ENCODE measurements at places on chromosomes 7 and 10.

- DNase-seq, result no peak
These were observed 15.4 kb downstream of the SEC24C start for GRCh38 chr10:73759512-73760115.

DNA sequence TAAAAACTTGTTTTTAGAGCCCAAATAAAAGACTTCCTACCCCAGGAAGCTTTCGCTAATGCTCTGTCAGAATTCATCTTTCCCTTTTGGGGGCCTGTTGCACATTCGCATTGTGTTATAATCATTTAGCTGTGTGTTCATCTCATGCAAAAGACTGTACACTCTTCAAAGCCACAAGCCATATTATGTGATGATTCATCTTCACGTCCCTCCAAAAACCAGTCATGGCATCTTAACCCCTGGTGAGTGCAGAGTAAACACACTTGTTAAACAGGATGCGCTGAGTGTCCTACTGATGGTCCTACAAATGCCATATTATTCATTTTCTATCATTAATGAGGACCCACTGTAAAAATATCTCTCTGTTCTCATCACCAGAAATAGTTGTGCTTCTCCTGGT, 235.4 kb downstream of the KIAA1217 start:
- DNase-seq, result no peak

- DNase-seq, result no peak
These were observed 199.4 kb downstream of the ARHGAP21 start for GRCh38 chr10:24524314-24524713.

DNA sequence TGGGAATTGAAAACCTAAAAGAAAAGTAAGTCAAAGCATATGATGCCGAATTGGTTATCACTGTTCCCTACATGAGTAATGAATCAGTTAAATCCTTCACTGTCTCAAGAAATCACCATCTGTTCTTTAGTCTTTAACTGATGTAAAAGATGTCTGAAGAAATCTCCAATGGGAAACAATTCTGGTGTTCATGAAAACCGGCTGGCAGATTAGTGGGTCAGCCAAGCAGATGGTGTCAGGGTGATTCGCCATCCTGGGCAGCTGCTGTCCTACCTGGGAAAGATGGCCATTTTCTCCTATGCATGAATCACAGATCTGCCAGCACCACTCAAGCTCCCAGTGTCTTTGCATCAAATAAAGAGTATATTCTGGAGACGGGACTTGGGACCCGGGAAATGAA, 925.2 kb upstream of the GHITM start:
- no peak for DNase-seq

DNA sequence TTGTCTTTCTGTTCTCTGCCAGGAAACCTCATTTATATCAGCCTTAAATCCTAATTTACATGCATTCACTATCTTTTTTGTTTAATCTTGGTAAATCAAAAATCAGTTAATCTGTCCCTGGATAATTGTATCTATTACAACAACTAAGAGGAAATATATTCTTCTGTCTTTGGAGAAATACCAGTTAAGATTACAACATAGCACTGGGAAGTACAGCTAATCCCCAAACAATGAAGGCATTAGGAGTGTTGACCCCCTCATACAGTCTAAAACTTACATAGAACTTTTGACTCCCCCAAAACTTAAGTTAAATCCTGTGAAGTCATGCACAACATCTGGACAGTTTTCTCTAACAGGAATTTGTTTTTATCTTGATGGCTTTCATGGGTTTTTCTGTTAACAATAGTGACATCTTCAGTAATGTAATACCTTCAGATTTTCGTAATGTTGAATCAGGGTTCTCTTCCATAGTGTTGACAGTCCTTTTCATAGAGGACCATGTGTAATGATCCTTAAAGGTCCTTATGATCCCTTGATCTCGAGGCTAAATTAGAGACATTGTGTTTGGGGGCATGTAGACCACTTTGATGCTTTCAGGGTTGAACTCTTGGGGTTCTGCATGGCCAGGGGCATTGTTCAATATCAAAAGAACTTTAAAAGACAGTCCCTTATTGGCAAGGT, 24.1 kb upstream of the ABCC2 start:
- no peak for DNase-seq

DNA sequence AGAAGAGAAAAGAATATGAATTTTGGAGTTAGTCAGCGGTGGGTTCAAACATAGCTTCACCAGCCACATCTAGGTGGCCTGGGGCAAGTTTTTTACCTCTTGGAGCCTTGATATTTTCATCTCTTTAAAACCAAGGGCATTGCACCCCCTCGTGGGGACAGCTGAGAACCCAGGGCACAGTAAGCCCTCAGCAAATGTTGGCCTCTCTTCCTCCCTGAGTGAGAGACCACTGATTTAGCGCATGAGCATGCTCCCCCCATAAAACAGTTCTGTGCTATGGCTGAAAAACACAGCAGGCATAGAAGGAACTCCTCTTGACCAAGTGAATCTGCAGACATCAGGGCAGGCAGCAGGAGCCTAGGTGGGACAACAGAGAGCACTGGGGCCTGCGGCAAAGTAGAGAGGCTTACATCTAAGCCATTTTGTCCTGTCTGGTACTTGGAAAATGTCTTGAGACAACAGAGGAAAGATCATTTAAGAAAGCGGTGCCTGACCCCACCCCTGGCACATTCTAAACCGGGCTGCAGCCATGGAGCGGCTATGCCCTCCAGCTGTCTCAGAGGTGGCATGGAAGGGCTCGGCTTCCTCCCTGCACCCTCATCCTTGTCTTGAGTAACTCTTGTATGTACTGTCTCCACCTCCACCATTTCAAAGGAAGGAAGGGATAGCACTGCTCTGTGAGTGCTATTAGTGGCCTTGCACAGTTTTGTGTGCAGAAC, 94.7 kb downstream of the ARHGAP22 start:
- DNase-seq, result no peak

- no peak for DNase-seq
These were observed 174.5 kb downstream of the ZNF365 start for GRCh38 chr10:62548686-62549085.

- DNase-seq, result no peak
These were observed 85.7 kb downstream of the RALA start for GRCh38 chr7:39709029-39709428.

DNA sequence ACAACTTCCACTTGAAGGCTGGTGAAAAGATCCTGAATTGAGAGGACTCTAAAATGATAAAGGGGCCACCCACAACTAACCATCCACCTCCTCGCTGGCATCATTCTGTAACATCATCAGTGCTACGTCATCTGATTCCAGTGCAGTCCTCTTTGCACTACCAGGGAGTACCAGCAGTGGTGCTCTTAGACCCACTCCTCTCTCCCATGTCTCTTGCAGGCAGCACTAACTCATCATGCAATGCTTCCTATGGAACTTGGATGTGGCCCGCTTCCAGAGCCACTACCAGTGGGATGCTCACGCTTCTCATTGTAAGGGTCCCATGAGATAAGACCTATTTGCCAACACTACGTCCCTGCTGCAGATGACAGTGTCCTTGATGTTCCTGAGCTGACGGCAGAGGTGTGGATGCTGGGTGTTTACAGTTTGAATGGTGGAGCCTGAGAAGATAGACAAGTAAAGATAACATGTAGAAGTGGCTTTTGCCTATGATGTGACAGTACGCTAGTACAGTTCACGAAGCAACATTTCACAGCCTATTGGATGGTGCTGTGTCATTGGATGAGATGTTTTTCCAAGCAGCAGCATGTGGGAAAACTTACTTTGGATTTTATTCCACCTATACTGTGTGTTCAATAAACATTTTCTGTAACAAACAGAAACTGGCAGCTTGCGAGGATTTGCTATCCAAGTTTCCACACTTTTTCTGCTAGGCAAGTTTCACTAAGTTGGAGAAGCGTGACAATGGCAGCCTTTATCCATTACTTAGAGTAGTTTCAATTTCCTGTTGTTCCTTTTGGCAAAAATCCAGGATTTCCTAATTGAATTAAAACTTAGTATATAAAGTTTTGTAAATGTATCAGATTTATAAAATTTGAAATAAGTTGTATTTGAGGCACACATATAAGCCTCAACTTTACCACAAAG, 35.8 kb upstream of the COBL start:
- no peak for DNase-seq

- DNase-seq, result no peak
These were observed 72.6 kb downstream of the KCNMA1 start for GRCh38 chr10:77564731-77565589.

DNA sequence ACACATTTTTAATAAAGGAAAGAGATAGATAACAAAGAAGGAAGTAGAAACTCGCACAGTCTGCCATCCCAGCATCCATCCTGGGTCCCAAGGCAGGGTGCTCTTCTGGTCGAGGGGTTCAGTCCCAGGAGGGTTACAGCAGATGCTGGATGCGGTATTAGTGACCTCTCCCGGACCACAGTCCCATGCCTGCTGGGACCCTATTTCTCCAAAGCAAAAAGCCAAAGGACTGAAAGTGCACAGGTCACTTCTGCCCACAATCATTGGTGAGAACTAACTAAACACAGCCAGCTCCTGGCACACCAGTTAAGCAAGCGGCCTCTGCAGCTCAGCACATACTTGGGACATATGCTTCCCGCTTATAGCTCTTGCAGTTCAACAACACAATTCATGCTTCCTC, 96.1 kb upstream of the HABP2 start:
- DNase-seq, result no peak

DNA sequence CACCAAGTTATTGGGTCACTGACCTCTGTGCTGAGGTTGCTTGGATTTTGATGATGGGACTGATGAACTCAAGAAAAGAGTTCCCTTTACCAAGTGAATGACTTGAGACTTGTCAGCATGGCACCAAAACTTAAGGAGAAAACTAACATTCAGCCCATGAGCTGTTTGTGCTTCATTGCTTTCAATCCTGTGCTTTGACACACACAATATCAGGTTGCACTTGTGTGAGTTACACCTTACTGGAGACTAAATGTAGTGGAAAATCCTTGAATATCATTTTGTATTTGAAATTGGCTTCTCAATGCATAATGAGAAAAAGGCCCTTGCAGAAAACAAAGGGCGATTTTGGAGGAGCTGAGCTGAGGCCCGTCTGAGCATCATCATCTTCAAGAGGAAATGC, 2.7 kb downstream of the BAG3 start:
- DNase-seq, result no peak

DNA sequence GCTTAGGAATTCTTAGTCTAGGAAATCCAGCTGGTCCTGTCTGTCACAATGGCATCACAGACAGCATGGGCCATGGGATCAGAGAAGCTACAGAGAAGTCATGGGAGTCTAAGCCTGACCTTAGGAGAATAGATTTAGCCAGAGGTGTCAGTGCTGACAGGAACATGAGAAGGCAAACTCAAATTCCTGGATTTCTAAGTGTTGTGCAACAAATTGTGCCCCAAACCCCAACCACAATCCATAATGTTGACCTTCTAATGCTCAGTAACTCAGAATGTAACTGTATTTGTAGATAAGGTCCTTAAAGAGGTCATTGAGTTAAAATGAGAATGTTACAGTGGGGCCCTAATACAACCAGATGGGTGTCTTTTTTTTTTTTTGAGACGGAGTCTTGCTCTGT, 95.9 kb upstream of the RHOBTB1 start:
- no peak for DNase-seq

GRCh38 chr10:85857791-85858190, 508.8 kb downstream of the GRID1 start:
- no peak for DNase-seq

DNA sequence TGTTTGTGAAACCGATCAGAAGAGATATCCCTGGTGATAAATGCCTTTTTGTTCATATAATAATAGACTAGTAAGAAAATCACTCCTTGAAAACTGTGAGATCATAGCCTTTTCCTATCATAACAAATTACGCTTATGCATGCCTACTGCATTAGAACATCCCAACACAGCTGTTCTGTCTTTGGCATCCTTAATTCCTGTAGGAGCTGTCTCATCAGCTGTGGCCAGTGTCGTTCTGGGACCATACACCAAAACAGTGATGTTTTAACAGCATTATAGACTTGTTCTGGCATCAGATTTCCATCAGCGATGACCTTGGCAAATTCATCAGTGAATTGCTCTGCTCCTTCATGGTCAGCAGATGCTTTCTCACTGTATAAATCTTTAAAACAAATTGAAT, 423.6 kb upstream of the LRGUK start:
- no peak for DNase-seq

DNA sequence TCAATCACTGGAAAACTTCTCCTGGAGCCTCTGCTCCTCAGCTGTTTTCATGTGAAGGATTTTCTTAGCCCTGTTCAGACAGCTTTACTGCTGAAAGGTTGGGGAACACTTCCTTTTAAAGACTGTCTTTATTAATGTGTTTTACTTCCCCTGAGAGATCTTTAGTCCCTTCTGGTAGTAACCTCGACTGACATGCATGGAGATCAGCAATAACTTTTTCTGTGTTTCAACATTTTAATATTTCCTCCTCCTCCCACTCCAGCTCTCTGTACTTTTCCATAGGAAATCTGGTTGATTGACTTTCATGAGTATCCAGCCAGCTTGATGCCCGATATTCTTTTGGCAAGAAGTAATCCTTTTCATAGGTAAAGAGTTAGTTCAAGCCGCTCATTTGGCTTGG, 62.7 kb upstream of the STRIP2 start:
- DNase-seq, result no peak

DNA sequence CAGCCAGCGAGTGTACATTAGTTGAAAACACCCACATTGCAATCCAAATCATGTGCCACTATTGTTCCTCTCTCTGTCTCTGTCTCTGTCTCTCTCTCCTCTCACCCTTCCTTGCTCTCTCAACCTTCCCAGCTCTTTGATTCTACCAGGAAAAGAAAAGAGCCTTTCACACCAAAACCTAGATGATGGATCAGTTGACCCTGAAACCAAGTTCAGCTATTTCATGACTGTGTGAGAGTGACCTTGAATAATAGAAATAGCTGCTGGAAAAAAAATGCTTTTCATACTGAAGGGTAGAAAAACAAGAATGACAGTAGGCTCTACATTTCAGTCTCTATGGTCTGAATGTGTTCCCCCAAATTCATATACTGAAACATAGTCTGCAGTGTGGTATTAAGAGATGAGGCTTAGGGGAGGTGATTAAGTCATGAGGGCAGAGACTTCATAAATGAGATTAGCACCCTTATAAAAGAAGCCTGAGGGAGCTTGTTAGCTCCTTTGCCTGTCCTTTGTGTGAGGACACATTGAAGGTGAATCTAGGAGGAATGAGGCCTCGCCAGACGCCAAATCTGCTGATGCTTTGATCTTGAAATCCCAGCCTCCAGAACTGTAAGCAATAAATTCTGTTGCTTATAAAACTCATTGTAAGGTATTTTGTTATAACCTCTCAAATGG, 65.2 kb downstream of the LYZL1 start:
- DNase-seq, result no peak

DNA sequence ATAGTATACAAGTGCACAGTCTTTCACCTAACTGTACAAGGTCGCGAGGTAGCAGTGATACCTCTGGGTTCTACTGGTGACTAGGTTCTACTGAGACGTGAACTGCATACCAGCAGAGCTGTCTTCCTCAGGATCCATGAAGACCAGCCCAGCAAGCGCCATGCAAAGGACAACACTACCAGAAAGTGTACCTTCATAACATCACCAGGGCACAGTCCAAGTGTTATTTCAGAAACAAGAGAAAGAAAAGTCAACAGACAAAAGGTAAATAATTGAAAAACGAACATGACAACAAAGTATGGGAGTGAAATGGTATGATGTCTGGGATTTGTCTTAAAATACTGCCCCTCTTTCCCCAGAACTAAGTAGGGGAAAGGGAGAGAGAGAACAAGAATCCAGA, 141.1 kb upstream of the ASAH2 start:
- DNase-seq, result no peak

- DNase-seq, result no peak
These were observed 37.1 kb upstream of the ITGB1 start for GRCh38 chr10:32995066-32995622.
